Skeletal muscle tissue (tissue), 5 donors: ENCODE measurements at places on chromosomes 12 and 14. TPM values are rescaled to one million over a fixed set of nuclear protein-coding genes. Genes with fewer than 3 reads are reported as not detected.

AICDA gene
- not detected for total RNA-seq

PPP4R4 gene
- 0.52 TPM for total RNA-seq

ARMH4 gene
- 6.8 TPM for total RNA-seq

PTGES3 gene
- total RNA-seq = 85.1 TPM

RPL10L gene
- not detected for total RNA-seq

RNASE9 gene
- not detected for total RNA-seq

CBLN3 gene
- under 0.01 TPM for total RNA-seq
